ENCODE measurements at places on chromosomes 11 and 22.

- no peak for DNase-seq
Observed at GRCh38 chr11:78074756-78075155, 4.9 kb downstream of the NDUFC2 start.

GRCh38 chr11:93236741-93237675, 39.2 kb upstream of the SLC36A4 start:
- no peak for DNase-seq

GRCh38 chr11:107457205-107457557, 444 bp downstream of the CWF19L2 start:
- no peak for DNase-seq

DNA sequence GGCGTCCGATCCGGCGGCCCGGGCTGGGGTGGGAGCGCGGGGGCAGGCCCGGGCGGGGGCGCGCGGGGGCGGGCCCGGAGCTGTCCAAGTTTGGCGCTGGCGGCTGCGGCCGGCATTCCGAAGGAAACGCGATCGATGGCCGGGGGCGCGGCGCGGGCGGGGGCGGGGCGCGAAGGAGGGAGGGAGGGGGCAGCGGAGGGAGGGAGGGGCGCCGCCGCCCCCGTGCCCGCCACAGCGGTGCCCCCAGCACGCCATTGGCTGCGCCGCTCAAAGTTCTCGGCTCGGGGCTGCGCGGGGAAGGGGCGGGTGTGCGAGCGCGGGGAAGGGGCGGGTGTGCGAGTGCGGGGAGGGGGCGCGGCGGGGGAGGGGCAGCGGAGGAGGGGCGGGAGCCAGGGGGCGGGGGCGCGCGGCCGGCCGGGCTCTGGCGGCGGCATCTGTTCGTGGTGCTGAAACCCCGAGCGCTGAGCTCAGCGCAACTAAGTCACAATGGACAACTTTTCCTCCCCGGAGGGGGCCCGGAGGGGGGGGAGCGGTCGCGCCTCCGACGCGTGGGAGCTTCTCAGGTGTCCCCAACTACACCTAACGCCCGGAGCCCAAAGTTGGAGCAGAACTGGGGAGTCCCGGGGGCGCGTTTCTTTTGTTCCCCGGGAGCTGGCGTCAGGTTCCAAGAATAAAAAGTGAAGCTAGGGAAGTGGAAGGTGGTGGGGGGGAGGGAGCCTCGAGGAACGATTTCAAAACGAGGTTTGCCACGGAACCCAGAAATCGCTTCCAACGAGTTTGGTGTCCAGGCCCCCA, 2.2 kb downstream of the PHF21B start:
- no peak for DNase-seq

DNA sequence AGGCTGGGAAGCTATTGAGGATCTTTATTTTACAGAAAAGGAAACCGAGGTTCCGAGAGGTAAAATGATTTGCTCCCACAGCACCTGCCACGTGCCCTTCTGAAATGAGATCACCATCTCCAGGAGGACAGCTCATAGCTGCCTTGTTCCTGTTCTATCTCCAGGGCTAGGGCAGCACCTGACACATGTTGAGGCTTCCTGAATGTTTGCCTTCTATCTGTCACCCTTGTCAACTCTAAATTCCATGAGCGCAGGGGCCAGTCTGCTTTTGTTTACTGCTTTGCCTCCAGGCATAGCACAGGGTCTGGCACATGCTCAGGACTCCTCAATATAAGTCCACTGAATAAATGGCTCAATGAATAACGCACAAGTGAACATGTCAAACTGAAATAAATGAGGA, 24.1 kb downstream of the ASCC2 start:
- DNase-seq: no peak

- DNase-seq: no peak
Observed at GRCh38 chr22:23088199-23088604, 17.9 kb downstream of the GNAZ start.

DNA sequence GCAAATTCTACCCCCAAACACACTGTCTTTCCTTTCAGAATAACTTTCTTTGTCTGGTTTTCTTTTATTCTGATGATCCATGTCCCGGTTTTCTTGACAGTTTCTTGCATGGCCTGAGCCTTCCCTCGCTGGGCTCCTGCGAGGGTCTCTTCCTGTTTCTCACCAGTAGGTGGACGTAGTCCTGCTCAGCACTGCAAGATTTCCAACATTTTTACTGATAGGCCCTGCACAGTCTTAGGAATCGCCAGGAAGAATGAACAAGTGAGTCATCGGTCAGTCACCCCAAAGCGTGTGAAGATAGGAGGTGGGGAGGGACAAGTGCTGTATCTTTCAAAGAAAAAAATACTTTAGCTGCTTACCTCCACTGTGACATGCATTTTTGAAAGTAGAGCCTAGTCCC, 16.9 kb upstream of the KIRREL3 start:
- DNase-seq: no peak

DNA sequence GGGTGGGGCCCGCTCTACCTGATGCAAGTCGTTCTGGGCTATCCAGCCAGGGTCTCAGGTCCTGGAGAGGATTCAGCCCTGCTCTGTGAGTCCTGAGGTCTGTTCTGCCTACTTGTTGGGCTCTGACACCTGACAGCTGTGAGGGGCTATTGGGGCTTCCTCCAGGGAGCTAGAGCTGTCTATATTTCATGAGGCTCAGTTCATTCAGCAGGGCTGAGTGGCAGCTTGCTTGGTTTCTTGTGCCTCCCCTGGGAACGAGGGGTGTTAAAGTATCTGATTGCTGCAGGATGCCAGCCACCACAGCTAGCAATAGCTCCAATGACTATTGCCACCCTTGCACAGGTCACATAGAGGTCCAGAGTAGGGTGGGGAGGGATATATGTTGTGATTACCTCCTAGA, 26.7 kb downstream of the INSC start:
- DNase-seq: no peak

DNA sequence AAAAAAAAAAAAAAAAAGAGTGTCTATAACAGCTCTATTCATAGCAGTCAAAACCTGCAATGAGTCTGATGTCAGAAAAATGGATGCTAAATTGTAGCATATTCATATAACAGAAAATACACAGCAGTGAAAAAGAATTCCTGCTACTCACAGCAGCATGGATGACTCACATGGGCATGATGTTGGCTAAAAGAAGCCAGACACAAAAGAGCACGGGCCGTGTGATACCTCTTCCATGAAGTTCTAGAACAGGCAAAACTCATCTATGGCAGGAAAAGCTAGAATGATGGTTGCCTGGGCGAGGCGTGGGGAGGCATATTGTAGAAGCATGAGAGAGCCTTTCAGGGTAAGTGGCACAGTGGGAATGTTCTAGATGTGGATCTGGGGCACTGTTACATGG, 18.9 kb downstream of the PLAAT3 start:
- no peak for DNase-seq

DNA sequence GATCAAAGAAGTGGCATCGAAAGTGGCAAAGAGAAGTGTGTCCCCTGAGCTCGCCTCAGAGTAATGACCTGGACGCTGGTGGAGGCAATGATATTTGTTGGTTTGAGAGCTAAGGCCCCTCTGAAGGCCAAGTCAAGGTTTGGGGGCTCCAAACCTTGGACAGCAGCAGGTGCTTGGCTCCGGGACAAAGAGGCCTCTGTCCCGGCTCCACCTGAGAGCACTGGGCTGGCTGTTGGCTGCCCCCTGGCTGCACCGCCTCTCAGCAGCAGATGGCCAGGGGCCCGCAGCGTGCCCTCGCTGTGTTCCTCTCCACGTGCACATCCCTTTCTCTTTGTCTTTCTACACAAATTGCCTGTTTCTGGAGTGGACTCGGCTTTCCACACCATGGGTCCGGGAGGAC, 301.3 kb downstream of the NTM start:
- DNase-seq: no peak

DNA sequence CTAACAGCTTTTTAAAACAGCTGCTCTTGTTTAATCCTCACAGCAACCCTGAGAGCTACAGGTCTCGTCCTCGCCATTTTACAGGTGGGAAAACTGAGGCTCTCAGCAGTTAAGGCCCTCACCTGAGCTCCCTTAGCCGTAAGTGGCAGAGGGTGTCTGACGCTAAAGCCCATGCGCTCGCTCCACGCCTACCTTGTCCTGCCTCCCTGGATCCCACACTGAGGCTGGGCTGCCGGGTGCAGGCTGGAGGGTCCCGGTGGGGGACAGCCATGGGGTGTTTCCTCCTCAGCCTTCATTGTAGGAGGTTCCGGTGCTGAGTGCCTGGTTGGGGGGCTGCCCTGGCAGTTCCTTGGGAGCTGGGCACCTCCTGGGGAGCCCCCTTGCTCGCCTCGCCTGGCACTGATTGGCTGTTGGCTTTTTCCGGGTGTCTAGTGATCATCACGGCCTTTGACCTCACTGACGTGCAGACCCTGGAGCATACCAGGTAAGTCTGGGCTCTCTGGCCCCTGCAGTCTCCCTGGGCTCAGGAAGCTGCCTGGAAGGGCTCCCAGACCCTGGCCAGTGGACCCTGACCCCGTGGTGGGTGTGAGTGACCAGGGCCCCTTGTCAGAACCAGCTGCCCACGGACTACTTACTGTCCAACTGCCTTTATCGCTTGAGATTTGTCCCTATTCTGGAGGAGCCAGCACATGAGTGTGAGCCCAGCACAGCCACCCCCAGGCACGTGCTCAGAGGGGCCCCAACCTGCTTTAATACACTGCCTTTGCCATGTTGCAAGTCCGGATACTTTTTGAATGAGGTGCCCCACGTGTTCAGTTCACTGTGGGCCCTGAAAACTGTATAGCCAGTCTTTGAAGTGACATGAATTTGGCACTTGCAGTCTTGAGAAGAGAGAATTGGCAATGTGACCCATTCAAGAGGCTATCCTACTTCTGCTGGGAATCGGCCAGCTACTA, 12.6 kb downstream of the RAB36 start:
- no peak for DNase-seq

GRCh38 chr11:10066441-10066840, 227.6 kb downstream of the SBF2 start:
- DNase-seq: no peak

DNA sequence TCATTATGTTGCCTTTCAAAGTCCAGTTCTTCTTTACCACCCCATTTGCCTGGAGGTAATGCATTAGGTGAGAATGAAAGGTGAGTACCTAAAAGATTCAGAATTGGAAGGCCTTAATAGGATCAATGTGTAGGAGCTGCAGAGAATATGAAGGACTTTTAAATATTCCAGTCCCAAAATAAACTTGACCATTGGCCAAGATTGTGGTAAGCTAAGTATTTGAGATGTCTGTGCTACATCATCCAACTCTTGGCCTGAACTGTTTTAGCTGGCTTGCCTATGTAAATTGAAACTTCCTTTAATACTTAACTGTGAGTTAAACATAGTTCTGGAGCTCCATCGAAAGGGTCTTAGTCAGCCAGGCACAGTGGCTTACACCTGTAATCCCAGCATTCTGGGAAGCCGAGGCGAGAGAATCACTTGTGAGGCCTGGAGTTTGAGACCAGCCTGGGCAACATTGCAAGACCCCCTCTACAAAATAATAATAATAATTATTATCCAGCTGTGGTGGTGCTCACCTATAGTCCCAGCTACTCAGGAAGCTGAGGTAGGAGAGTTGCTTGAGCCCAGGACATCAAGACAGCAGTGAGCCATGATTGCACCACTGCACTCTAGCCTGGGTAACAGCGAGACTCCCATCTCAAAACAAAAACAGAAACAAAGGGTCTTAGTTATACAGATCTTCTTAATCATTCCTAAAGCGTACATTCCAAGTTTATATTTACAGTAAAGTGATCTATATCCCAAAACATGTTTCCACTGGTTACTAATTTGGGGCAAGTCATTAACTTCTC, 29.8 kb downstream of the MTMR3 start:
- no peak for DNase-seq

DNA sequence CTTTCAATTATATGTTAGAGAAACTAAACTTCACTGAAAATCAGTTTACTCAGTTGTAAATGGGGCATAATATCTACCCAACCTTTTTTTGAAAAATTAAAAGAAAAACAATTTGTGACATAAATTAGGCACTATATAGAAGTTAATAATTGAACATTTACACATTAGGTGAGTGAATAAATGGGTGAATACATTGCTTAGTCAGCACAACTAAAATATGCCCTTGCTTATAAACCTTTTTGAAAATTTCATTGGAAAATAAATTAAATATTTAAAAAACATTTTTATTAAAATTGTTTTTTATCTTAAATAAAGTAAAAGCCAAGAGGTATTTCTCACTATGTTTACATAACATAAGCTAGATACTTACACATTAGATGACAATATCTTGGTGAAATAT, 994.5 kb upstream of the TENM4 start:
- DNase-seq: no peak

DNA sequence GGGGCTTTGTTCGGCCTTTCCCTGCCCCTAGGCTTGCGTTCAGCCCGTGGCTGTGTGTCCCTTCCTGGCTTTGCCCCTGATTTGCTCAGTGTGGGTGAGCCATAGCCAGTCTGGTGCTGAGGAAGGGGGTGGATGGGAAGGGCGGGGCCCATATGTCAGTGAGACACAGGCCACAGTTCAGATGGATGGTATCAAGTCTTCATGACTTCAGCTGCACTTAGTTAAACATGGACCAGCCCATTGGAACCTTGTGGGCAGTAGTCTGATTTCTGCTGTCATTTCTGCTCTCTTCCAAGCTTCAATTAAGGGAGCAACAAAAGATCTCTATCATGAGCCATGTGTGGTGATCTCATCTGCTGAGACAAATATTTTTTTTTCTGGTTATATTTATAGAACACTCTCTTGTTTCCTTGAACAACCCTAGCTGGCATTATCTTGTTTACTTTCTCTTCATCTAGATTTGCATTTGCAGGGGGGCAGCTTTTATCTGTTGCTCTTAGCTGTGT, 21.6 kb upstream of the PEX26 start:
- DNase-seq: no peak

DNA sequence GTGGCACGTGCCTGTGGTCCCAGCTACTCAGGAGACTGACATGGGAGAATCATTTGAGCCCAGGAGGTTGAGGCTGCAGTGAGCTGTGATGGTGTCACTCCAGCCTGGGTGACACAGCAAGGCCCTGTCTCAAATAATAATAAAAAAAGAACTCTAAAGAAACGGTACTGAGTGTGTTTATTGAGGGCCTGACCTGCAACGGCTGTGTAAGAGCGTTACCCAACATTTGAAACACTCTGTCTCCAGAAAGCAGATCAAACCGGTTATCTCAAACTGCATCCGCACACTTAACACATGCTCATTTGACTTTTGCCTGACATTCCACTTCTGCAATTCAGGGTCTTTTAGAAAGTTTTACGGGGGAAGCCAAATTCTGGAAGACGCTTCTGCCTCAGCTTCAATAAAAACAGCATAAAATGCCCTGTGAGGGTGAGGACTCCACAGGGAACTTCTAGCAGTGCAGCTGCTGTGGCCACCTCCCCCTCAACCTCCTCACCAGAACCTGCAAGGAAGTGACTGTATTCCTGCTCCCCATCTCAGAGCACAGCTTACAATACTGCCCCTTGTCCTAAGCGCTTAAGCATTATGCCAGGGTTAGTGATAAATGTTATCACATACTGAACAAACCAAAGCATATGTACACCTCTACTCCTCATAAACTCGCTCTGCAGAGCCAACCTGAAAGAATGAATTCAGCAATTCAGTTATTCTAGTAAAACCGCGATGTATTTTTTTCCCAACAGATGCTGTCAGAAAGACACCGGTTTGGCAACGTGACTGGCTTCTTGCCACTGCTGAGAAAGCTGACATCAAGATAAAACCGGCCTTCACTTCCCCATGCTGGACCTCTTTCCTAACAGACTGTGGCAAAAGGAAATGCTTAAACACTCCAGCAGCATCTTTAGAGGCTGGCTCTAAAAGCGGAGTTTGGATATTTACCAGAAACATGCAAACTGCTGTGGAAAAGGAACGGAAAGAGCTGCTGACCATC, 52.2 kb downstream of the PRDM10 start:
- no peak for DNase-seq

Data from T-helper 2 cell (primary cell).